ENCODE measurements at places on chromosomes 11 and 22.

DNA sequence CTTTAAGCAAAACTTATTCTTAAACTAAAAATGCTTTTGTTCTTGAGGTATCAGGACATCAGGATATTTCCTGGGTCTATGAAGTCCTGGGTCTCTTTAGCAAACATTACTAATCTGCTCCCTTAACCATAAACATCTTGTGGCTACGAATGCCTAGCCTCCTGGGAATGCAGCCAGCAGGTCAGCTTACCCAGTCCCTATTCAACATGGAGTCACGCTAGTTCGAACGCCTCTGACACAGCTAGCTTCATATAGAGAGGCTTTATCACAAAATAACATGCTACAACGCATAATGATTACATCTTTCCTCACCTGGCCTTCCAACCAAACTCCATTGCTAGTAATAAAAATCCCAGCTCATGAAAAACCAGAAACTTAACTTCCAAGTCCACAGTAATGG lies 17.5 kb upstream of the FIBIN start:
- no peak for DNase-seq

DNA sequence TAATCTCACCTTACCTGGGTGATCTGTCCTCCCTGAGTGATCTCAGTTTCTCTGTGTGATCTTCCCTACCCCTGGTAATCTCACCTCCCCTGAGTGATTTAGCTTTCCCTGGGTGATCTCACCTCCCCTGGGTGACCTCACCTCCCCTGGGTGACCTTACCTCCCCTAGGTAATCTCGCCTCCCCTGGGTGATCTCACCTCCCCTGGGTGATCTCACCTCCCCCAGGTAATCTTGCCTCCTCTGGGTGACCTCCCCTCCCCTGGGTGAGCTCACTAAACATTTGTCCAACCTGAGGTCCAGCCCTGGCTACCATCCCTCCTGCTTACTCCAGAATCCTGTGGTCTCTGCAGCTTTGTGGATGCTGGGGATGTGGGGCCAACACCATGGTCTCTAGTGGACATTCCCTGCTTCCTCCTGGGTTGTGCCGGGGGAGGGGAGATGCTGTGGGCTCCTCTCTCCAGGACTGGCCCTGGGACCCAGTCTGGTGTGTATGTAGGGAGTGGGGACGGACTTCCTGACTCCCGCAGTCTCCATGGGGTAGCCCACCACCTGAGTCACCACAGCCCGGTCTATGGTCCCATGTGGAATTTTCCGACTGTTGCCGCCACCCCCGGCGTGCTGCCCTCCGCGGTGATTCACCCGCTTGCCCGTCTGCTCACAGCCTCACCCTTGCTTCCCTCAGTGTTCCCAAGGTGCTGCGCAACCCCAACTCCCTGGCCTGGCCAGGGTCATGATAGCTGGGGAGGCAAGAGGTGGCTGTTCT lies 9.9 kb downstream of the LSP1 start:
- DNase-seq = no peak

DNA sequence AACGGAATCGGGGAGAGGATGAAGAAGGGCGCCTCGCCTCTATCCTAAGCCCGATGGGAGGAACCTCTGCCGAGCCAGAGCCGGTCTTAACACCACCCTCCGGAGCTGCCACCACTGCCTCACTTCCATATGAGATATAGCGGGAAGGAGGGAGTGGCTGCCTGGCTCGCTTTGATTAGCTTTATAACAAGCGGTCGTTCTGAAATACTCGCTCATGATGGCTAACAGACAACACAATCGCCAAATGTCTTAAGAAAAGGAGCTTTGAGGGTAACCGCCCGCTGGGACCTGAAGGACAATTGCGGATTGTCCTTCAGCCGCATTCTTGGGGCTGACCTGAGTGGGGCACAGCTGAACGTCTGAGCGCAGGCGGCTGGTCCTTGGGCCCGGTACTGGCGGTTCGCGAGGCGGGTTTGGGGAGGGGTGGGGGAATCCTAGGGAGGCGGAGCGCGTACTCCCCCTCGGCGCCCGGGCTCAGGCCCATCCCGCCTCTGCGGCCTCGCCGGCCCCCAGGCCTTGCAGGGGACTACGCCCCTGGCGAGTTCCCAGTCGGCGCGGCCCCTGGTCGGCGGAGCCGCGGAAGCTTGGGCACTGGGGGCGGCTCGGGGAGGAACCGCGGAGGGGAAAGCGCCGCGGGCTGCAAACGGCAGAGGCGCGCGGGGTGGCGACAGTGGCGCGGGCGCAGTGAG lies at the start of gene PLAAT5:
PLAAT5 (minus strand) TSS at position 617 of the 689 bp plus-strand sequence; CDS start at position 484, 133 bp downstream.
- DNase-seq = no peak

DNA sequence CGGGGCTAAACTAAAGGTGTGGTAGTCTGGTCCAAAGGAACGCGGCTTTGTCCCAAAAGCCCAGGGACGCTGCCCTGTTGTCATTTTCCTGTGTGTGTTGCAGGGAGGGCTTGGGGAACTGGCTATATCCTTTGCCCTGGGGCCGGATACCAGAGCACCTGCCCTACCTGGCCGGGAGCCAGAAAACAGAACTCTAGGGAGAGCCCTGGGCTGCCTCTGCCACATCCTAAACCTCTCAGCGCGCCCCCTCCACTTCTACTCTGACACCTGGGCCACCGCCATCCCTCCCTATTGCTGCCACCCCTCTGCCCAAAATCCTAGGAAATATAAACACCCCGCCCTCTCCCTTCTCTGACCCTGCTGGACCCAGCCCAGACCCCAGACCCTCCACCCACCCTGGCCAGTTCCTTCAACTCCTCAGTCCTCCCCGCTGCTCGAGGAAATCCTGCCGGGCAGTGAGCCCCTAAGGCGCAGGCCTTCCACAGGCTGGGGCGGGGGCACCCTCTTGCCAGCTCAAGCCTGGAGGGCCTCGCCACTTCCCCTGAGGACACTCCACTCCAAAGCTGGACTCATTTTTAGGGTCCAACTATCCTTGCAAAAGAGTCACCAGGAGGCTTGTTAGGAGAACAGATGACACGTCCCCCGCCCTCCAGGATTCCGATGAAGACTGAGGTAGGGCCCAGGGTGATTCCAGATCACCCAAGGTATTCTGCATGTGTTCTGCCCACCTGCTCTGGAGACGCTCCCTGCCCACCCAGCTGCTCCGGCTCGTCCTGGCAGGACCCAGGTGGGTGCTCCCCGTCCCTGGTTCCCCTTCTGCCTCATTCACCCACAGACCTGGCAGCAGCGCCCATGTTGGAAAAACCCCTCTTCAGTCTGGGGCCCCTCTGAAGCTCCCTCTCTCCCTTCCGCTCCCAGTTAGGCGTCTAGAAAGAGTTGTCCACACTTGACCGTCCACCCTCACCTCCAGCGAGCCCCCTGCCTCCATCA lies 12.2 kb downstream of the KCTD17 start:
- no peak for DNase-seq

DNA sequence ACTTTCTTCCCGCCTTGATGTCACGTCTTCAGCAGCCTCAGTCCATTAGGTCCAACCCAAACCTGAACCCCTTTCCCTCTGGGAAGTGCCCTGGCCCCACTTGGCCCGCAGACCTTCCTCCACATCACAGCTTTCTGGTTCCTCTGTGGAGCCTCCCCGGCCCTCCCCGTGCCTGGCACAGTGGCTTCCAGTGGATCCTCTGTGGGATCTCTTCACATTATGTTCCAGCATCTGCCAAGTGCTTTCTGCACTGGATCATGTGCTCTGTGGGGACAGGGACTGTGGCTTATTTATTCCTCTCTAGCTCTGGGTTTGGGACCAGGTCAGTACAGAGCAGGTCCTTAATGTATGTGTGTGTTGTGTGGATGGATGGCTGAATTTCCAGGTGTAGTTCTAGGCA lies 30.9 kb downstream of the POLR3H start:
- no peak for DNase-seq

DNA sequence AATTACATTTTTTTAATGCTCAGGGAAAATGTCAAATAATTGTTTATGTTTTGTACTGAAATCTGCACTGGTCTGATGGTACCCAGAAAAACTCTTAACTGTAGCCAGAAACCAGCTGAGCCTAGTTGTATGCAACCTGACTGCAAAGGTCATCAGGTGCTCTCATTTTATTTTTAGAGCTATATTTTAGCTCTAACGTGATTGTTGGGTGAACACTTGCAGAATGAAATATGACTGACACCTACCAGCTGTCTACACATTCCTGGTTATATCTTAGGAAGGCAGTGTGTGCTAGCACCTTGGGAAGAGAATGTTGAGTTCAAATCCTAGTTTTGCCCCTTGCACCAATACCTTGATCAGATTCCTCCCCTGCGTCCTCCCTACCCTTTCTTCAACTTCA lies 23.6 kb downstream of the PTPRJ start:
- DNase-seq = no peak

GRCh38 chr22:24180316-24181087 lies 785 bp upstream of the SUSD2 start:
- no peak for DNase-seq

DNA sequence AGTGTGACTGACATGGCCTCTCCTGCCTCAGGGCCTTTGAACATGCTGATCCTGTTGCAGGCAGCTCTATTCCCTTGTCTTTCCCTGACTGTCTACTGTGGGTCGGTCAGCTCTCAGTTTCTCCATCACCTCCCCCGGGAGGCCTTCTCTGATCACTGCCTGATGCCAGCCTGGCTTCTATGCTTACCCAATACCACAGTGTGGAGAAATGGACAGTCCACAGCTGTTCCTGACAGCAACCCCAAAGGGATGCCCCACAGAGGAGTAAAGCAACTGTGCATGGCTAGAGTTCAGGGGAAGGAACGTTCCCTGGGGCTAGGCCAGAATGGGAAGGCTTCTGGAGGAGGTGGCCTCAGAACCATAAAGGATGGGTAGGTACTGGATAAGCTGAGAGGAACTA lies 354.3 kb downstream of the MIAT start:
- DNase-seq = no peak

GRCh38 chr22:29014773-29015172 lies 46.9 kb downstream of the C22orf31 start:
- DNase-seq = no peak

- peak; percentile 97 for DNase-seq
These were observed at the start of gene SDF2L1 for GRCh38 chr22:21641789-21642583. SDF2L1 (plus strand) TSS chr22:21642302; CDS start chr22:21642337, 35 bp downstream.

DNA sequence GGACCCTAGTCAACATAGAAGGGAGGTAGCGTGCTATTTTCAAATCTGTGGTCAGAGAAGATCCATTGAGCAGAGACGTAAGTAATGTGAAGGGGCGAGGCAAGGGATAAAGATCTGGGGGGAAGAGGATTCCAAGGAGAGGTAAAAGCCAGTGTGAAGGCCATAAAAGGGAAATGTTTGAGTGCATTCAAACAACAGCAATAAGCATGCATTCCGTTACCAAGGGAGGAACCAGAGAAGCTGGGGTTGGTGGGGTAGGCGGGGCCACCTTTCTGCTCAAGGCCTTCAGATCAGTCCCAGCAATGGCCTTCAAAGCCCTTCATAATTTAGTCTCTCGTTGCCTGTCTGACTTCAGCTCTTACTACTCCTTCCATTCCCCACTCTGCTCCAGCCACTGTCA lies 18.4 kb upstream of the SMPD1 start:
- no peak for DNase-seq

DNA sequence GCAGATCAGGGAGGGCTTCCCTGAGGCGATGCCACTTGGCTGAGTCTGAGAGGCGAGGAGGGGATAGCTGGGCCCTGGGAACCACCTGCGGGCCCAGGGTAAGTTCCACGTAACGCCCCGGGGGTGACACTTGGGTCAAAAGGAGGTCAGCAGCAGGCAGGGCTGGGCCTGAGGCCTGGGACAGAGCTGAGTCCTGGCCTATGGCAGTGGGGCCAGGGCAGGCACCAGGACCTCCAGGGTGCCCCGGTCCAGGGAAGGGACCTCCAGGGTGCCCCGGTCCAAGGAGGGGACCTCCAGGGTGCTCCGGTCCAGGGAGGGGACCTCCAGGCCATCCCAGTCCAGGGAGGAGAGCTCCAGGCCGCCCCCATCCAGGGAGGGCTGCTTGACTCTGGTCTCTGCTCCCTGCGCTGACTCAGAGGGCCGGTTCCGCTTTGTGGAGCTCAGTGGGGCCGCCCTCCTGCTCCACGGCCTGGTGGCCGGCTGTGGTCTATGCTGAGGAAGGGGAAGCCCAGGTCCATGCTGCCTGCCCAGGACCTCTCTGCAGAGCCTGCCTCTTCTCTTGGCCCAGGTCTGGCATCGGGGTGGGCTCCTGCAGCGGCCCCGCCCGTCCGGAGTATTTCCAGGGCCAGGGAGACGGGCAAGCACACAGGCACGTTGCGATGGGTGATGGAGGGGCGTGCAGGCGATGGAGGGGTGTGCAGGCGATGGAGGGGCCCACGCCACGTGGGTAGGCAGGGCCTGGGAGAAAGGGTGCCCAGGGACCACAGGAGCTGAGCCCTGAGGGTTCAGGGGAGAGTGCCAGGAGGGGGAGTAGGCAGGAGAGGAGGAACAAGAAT lies 19.5 kb upstream of the WNT7B start:
- peak; percentile 54 for DNase-seq

GRCh38 chr22:37186997-37187522 lies 987 bp downstream of the C1QTNF6 start:
- DNase-seq = no peak

DNA sequence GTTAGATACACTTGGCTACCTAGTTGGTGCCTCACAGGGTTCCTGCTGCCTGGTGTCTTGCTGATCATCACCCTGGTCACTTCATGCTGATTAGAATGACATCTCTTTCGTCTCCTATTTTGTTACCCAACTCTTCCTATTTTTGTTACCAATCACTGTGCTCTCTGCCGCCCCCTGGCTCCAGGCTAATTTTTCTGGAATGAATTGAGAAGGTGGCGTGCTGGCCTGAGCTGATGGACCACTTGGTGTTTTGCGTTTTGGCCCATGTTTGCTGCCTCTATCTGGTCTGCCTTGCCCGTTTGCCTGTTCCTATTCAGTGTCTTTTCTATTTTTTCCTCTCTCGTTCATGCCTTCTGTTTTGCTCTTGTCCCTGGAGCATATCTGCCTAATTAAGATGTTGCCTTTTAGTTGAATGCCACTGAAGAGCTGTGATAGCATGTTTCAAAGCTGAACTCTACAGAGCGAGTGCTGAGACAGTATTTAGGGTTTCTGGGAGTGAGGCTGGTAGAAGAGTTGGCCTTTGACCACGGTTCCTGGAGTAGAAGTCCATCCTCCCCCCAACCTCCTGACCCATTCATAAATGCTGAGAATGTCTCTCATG lies 5.9 kb upstream of the ATF4 start:
- DNase-seq = peak; percentile 47

- no peak for DNase-seq
These were observed 19.3 kb downstream of the ZC3H12C start for GRCh38 chr11:110112457-110112856.

- DNase-seq = no peak
These were observed 15.4 kb upstream of the GDPD4 start for GRCh38 chr11:77316733-77317342.

Data from AML-193 (cell line).